ENCODE measurements at places on chromosomes 6 and 20.
A peak's percentile ranks its signal among the peaks of the same experiment; 100 is the strongest.

DNA sequence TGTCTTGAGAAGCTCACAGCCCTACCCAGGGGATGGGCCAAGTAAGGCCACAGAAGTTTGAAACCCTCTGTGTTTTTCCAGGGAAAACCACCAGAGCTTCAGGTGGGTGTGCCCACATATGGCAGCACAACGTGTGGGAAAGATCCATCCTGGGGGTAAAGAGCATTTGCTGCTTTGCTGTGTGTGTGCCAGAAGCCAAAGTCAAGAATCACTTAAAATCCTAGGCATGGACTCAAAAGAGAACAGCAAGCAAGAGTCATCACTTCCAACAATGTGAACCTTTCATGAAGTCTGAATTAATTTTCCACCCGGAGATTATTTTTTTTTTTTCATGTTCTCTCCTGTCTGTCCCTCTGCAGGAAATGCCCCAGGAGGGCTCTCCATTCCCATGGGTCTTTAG is 308.2 kb upstream of the SGK1 start:
- no peak for DNase-seq

DNA sequence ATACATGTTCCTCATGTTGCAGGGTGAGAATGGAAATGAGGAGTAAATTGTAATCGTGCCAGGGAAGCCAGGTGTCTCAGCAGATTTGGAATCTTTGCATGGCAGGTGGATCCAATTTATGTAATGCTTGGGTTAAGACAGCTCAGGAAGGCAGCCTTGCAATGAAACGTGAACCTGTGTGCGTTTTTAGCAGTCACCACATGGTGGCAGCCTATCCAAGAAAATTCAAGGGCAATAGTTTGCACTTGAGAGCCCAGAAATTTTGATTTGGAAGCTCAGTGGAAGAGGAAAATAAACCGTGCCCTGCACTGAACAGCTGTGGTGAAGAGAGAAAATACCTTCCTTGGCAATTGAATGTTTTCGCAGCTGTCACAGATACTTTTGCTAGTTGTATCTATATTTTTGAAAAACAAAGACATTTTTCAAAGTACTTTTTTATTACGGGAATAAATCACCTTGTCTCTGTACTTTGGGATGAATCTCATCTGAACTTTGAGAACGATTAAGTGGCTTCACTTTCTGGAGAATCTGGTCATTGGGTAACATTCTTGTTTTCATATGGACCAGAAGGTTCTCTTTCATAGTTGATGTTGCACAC is 26.5 kb downstream of the MTHFD1L start:
- DNase-seq = no peak

- DNase-seq = no peak
Observed at GRCh38 chr6:45254253-45254652, 73.9 kb upstream of the RUNX2 start.

GRCh38 chr20:62827311-62828038 is 10.6 kb downstream of the COL9A3 start:
- DNase-seq = no peak

DNA sequence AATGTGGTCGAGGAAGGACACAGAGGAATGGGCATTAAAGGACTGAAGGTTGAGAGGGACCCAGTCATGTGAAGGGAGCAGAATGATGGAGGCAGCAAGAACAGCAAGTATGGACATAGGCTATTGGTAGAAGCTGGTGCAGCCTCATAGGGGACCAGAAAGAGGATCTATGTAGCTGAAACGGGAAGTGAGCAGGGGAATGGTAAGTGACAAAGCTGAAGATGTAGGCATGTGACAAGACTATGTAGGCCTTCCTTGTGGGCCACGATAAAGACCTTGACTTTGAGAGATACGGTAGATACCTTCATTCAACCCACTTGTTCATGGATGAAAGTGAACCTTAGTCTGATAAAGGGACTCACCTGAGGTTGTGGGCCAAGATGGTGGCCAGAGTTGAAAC is 3.5 kb downstream of the CTNNBL1 start:
- no peak for DNase-seq

DNA sequence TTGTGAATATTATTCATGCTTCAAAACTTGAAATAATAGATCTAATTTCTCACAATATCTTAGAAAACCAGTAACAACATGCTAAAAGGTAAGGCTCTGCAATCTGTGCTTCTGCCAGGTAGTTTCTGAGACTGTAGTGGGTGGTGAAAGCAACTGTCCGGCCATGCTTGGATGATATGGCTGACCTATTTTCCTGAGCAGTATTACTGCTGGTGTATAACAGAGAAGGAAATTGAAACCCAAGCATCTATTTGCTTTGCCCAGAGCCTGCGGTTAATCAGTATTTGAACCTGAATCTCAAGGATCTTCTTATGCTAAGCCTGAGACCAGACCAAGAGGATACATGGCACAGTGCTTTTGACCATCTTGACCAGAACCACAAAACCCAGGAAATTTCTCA is 563.8 kb downstream of the COL12A1 start:
- DNase-seq = no peak

- DNase-seq = no peak
Observed at GRCh38 chr6:151289399-151290007, 49.7 kb downstream of the AKAP12 start.

DNA sequence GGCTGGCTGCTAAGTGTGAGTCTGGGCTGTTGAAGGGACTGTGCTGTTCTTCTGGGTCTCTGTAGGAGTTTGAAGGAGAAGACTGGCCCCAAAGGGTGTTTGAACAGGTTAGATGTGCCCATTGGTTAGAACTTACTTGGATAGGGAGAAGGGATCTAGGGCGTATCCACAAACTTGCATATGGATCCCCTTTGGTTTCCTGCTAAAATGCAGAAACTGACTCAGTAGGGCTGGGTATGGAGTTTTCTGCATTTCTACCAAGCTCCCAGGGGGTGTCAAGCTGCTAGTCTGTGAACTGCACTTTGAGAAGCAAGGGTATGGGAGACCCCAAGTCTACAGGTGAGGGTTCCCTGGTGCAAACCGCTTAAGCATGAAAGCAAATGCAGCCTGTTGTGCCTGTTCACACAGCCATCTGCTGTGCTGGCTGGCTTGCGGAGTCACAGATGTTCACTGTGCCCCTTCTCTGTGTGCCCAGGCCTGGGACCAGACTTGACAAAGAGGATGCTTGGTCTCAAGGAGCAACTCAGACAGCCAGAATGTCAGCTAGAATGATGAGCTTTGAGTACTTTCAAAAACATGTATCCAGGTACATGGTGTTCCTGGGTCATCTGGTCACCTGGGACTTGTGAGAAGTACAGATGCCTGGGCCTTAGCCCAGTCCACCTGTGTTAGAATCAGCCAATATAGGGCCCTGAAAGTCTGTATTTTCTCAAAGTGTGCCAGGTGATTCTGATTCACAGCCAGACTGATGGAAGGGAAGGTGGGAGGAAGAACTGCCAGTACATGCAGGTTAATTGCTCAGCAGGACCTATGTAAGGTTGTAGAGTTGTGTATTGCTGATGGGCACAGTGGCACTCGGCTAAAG is 7.4 kb downstream of the PPP1R16B start:
- no peak for DNase-seq

GRCh38 chr20:44858606-44859360 is 26.7 kb upstream of the YWHAB start:
- DNase-seq = no peak

DNA sequence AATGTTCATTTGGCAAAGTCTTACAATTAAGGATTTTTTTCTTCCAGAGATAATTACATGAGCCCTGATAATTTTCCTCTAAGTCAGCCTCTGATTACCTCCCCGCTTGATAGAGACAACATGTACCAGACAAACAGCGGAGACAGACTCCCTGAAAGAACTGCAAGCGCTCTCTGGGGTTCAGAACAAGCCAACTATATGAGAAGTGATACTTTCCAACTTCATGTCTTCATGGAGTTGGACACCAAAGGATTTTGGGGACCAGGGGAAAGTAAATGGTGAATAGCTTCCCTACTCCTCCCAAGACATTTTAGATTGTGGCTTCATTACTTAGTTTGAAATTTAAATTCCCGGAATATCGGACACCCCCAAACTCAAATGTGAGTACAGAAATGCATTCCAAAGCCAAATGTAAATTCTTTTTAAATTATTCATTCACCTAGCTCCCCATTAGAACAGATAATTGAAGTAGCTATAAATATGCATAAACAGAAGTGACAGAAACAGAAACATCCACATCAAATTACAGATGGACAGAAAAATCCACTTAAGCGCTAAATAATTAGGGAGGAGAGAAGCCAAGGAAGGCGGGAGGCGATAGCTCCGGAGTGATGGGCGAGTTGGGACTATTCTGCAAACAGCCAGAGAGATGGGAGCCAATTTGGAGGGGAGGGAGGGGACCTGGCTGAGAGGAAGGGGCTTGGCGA is 129.7 kb upstream of the AKAP12 start:
- no peak for DNase-seq

DNA sequence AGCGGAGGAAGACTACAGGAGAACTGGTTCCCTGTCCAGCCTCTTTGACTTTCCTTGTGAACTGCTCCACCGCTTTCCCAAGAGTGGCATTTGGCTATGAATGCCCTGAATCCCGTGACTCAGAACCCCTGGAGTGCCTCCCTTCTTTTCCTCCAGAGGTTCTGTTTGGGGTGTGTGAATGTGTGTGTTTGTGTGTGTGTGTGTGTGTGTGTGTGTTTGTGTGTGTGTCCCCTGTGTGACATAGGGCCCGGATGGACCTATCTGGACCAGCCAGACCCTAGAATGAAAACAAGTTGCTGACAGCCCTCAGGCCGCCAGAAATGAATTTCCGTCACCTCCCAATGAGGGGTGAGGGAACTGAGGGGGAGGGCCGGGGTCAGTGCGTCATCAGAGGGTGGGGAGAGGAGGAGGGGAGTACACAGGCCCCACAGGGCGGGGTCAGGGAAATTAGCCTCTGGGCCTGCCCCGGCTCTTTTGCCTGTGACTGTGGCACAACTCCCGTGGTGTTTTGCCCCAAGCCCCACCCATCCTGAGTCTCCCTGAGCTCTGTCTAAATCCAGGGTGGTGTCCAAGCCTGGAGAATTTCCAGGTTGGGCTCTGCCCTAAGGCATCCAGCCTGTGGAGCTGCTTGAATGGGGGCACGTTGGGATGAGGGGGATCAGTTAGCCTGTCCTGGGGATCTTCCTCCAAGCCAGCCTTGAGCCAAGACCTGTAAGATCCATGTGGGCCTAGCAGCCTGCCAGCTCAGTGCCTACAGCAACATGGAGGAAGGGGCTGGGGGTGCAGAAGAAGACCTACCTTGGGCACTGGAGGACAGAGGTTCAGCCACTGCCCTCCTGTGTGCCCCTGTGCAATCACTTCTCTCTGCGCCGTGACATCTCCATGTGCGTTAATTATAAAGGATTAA is 15.2 kb upstream of the MRPS18A start:
- DNase-seq = peak; percentile 93

DNA sequence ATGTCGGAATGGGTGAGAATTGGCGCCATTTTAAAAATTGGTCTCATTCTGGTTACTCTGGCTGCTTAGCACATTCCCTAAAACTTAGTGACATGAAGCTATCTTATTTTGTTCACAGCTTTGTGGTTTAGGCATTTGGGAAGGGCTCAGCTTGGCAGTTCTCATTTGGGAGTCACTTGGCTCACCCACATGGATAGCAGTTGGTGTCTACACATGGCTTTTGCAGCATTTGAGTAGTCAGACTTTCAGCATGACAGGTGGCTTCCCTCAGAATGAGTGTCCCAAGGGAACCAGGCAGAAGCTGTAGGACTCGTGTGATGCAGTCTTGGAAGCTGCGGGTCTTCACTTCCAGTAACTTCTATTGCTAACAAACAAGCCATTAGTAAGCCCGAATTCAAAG is 64.6 kb downstream of the UST start:
- no peak for DNase-seq

GRCh38 chr6:108989700-108990099 is 104.9 kb downstream of the SESN1 start:
- DNase-seq = no peak

DNA sequence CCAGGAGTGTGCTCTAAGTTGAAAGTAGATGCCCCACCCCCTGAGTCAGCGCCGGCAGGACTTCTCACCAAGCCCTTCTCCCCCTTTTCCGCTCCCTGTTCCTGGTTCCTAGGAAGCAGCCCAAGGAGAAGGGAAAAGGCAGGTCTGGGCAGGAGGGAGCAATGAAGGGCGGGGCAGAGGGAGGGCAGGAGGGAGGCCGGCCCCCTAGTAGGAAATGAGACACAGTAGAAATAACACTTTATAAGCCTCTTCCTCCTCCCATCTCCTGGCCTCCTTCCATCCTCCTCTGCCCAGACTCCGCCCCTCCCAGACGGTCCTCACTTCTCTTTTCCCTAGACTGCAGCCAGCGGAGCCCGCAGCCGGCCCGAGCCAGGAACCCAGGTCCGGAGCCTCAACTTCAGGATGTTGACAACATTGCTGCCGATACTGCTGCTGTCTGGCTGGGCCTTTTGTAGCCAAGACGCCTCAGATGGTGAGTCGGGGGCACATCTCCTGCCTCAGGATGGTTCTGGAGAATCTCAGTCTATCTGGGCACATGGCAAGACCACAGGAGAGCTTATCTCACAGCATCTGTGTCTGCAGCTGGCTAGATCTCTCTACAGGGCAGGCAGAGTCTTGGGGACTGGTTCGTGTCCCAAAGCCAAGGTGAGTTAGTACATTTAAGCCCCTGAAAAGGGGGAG is at the start of gene PROCR:
PROCR (plus strand) TSS at position 320 of the 681 bp plus-strand sequence; CDS start at position 403, 83 bp downstream.
- peak; percentile 91 for DNase-seq

GRCh38 chr6:112846681-112847080 is 499.6 kb downstream of the RFPL4B start:
- DNase-seq = no peak

DNA sequence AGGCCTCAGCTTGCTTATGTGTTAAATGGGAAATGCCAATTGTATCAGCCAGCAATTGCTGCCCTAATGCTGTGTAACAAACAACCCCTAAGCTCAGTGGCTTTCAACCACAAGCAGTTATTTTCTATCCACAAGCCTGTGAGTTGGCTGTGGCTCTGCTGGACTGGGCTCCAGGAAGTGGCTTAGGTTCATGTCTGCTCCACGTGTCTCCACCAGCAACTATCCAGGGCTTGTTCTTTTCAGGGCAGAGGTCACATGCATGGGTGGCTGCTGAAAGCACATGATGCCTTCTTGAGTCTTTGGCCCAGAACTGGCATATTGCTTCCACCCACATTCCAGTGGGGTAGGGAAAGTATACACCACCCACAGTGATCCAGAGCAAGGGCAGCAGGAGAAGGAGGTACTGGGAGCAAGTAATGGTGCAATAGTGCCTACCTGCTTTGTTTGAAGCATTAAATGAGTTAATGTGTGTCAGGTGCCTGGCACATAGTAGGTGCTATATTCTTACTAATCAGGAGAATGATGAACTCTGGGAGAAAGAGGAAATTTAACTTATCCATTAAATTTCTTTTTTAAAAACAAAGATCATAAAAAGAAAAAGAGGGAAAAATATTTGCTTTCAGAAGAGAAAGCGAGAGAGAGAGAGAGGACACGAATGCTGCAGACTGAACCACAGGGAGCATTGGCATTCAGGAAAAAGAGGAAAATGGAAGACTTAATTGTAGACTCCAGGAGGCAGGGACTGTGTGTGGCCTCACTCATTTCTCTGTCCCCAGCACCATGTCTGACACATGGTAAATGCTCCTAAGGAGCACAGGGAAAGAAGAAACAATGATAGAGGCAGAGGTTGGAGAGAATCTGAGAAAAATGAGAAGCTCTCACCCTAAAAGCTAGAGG is 25.2 kb upstream of the RNF24 start:
- DNase-seq = no peak

DNA sequence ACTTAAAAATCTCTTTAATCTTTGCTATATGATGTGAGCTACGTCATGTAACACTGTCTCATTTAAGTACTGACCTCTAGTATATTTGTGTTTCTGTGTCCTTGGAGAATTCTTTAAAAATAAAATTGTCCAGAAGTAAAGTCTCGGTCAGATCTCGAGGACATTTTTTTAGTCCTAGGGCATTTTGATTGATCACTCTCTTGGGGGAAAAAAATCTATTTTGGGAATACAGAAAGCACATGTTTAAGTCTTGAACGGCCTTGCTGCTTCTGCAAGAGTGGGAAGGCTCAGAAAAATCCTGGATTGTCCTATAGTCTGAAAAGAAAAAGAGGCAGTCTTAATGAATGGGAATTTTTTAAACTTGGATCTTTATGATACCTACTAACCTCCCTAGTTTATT is 234.3 kb downstream of the UTRN start:
- no peak for DNase-seq

Measured in Right ventricle myocardium inferior (tissue), 1 donor.